ENCODE measurements at places on chromosomes 5 and 9. TPM values are rescaled to one million over a fixed set of nuclear protein-coding genes. Genes with fewer than 3 reads are reported as not detected.

- no peak for DNase-seq
- no peaks in the 10 kb centered on the region for H3K36me3 ChIP-seq
- no peak overlapping the region for H3K4me3 ChIP-seq
Observed at GRCh38 chr5:4093236-4093635, 497.6 kb downstream of the IRX1 start.

DNA sequence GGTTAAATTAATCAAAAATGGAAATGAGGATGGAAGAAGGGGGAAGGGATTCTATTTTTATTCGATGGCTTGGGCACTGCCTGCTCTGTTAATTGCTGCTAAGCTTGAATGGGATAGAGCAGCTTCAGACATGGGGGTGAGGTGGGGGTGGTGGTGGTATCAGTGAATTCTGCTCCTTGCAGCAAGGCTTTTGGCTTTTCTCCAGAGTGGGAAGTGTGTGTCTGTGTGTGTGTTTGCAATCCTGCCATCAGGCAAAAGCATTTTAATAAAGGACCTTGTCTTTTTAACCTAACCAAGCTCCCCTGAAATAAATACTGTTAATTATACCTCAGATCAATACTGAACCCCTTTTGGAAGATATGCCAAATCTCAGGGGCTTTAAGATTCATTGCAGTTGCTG, 110.9 kb upstream of the GPR151 start:
- peaks cover 22% of the 10 kb centered on the region for H3K27me3 ChIP-seq
- DNase-seq = no peak
- no peaks in the 10 kb centered on the region for H3K4me1 ChIP-seq
- H3K27ac ChIP-seq = no peak overlapping the region

GRCh38 chr5:100299261-100299660, 235.9 kb upstream of the FAM174A start:
- no peak for DNase-seq
- no peak overlapping the region for H3K27ac ChIP-seq
- peaks cover 2% of the 10 kb centered on the region for H3K36me3 ChIP-seq
- H3K4me1 ChIP-seq = no peaks in the 10 kb centered on the region

GRCh38 chr5:80904533-80905187, 55.5 kb upstream of the RASGRF2 start:
- no peak for DNase-seq
- peaks cover 2% of the 10 kb centered on the region for H3K36me3 ChIP-seq
- H3K27me3 ChIP-seq = no peaks in the 10 kb centered on the region

GRCh38 chr5:73312872-73313510, 135.6 kb downstream of the FOXD1 start:
- H3K27ac ChIP-seq = peak overlapping the region; percentile 97
- H3K4me3 ChIP-seq = no peak overlapping the region
- H3K4me1 ChIP-seq = peaks cover 53% of the 10 kb centered on the region
- no peaks in the 10 kb centered on the region for H3K27me3 ChIP-seq
- no peaks in the 10 kb centered on the region for H3K36me3 ChIP-seq

GRCh38 chr9:130230631-130231030, 34.9 kb upstream of the HMCN2 start:
- H3K27me3 ChIP-seq = no peaks in the 10 kb centered on the region
- no peak for DNase-seq
- H3K36me3 ChIP-seq = peaks cover 24% of the 10 kb centered on the region
- no peak overlapping the region for H3K27ac ChIP-seq
- H3K4me1 ChIP-seq = peaks cover under 1% of the 10 kb centered on the region
- no peak overlapping the region for H3K4me3 ChIP-seq

GRCh38 chr5:6309949-6310348, 68.4 kb downstream of the MED10 start:
- no peak for DNase-seq
- peaks cover 6% of the 10 kb centered on the region for H3K27me3 ChIP-seq
- H3K36me3 ChIP-seq = no peaks in the 10 kb centered on the region
- H3K4me1 ChIP-seq = no peaks in the 10 kb centered on the region
- no peak overlapping the region for H3K4me3 ChIP-seq
- H3K27ac ChIP-seq = no peak overlapping the region

DNA sequence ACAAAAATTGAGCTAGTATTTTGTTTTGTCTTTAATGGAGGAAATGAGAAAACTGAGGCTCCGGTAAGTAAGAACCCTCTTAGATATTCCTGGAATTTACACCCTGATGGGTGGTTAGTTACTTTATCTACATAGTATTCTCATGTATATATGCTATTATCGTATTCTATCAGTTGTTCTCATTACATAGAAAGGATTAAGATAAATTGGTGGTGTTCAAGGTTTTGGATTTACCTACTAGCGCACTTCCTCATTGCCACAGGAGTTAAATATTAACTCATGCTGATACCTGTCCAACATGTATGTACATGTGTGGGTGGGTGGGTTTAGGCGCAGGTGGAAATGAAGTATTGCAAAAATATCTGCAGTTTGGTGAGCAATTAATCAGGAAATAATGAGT, 61.1 kb upstream of the IFNE start:
- peak overlapping the region; percentile 5 for H3K27ac ChIP-seq
- H3K36me3 ChIP-seq = peaks cover 2% of the 10 kb centered on the region
- H3K4me3 ChIP-seq = no peak overlapping the region
- H3K4me1 ChIP-seq = peaks cover 11% of the 10 kb centered on the region
- no peak for DNase-seq

GRCh38 chr9:36999728-37000333, 34.2 kb downstream of the PAX5 start:
- no peak overlapping the region for H3K27ac ChIP-seq
- peaks cover 32% of the 10 kb centered on the region for H3K27me3 ChIP-seq
- no peaks in the 10 kb centered on the region for H3K36me3 ChIP-seq
- H3K4me1 ChIP-seq = peaks cover 15% of the 10 kb centered on the region
- H3K4me3 ChIP-seq = no peak overlapping the region

DNA sequence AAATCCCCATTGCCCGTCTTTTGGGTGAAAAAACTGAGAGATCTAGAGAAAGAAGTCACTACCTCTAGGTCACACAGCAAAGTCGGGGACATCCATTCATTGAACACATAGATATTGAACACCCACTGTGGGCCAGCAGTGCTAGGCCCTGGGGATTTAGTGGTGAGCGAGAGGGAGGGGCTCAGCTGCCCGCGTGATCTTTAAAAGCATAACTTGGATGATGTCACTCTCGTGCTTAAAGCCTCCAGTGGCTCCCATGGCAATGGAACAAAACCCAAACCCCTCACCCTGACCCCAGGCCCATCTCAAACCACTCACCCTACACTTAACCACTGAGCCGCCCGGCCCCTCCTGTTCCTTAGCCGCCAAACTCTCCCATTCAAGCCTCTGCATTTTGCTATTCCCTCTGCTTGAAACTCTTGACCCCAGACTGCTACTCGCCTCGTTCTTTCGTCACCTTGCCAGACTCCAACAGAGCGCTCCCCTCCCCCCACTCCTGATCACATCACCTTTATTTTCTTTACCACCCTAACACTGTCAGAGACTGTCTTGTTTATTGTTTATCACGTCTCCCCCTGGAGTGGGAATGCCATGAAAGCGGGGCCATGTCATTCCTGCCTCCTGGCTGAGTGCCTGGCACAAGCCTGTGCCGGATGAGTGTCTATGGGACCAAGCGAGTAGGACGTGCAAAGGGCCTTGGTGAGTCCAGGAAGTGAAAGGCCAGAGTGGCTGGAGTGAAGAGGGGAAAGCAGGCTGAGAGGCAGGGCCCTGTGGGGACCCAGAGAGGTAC, 710 bp upstream of the PIP5KL1 start:
- H3K4me1 ChIP-seq = peaks cover 39% of the 10 kb centered on the region
- H3K4me3 ChIP-seq = peak overlapping the region; percentile 69
- H3K27me3 ChIP-seq = no peaks in the 10 kb centered on the region
- peaks cover 2% of the 10 kb centered on the region for H3K36me3 ChIP-seq

DNA sequence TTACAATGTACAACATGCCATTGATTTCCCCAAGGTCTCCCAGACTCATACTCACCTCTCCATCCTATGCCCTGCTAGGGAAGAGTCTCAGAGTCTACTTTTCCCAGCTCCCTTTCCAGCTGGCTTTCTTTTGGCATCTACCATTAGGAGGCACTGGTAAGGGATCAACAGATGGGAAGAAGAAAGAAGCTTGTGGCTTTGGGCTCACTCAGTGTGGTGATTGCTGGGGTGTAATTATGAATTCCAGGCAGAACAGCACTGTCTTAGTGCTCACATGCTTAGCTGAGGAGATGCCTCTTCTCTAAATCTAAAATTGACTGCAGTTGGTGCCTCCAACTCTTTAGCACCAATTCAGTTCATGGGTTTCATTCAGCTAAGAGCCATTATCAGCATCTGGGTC, 330.0 kb downstream of the PSAT1 start:
- DNase-seq = no peak
- H3K27me3 ChIP-seq = no peaks in the 10 kb centered on the region
- H3K27ac ChIP-seq = no peak overlapping the region
- H3K4me3 ChIP-seq = no peak overlapping the region
- H3K36me3 ChIP-seq = no peaks in the 10 kb centered on the region
- H3K4me1 ChIP-seq = peaks cover 2% of the 10 kb centered on the region

GRCh38 chr9:135136481-135136880, 49.0 kb downstream of the OLFM1 start:
- H3K4me1 ChIP-seq = no peaks in the 10 kb centered on the region
- peaks cover 7% of the 10 kb centered on the region for H3K27me3 ChIP-seq
- H3K4me3 ChIP-seq = no peak overlapping the region
- DNase-seq = no peak
- H3K27ac ChIP-seq = no peak overlapping the region
- H3K36me3 ChIP-seq = no peaks in the 10 kb centered on the region

- H3K4me1 ChIP-seq = no peaks in the 10 kb centered on the region
- H3K36me3 ChIP-seq = no peaks in the 10 kb centered on the region
- no peak overlapping the region for H3K4me3 ChIP-seq
Observed at GRCh38 chr5:134189031-134189430, 12.3 kb upstream of the SKP1 start.

DNA sequence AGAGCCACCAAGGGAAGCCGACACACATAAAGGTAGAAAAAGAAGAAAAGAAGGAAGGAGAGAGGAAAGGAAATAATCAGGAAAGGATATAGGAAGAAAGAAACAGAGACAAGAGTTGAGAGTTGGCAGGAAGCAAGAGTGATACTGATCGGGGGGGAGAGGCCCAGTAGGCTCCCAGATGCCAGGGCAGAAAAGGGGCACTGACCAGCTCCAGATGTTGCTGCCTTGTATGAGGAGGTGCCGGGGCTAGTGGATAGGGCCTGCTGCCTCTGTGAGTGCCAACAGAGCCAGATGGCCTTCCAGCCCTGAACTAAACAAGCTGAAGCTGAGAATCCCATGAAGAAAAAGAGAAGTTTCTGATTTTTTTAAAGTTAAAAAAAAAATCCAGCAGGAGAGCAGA, 82.0 kb upstream of the TRIM32 start:
- peaks cover 3% of the 10 kb centered on the region for H3K36me3 ChIP-seq
- H3K4me1 ChIP-seq = no peaks in the 10 kb centered on the region
- H3K4me3 ChIP-seq = no peak overlapping the region
- no peak overlapping the region for H3K27ac ChIP-seq
- no peaks in the 10 kb centered on the region for H3K27me3 ChIP-seq

GRCh38 chr5:113902917-113903660, 389.6 kb downstream of the YTHDC2 start:
- H3K36me3 ChIP-seq = no peaks in the 10 kb centered on the region
- H3K4me1 ChIP-seq = no peaks in the 10 kb centered on the region
- no peak overlapping the region for H3K27ac ChIP-seq
- no peak overlapping the region for H3K4me3 ChIP-seq

- H3K27me3 ChIP-seq = no peaks in the 10 kb centered on the region
- DNase-seq = no peak
- H3K4me3 ChIP-seq = no peak overlapping the region
- H3K36me3 ChIP-seq = no peaks in the 10 kb centered on the region
Observed at GRCh38 chr9:79120941-79121340, 450.8 kb upstream of the TLE4 start.

DNA sequence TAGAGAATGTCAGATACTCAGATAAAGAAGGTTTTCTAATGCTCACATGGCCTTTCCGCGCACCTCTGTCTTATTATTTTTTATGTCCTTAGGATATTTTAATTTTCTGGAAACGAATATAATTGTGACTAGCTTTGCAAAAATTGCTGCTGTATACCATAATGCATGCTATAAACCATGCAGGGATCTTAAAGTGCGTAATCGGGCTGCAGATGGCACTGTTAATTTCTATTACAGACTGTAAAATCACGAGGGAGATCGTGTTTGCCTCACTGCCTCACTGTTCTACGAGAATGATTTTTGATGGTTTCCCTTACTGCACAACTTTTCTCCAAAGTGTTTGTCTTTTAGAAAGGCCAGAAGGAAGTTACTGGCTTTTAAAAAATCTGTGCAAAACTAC, 356.1 kb downstream of the TUSC1 start:
- H3K36me3 ChIP-seq = no peaks in the 10 kb centered on the region
- DNase-seq = no peak
- no peak overlapping the region for H3K4me3 ChIP-seq
- no peaks in the 10 kb centered on the region for H3K27me3 ChIP-seq
- no peaks in the 10 kb centered on the region for H3K4me1 ChIP-seq
- H3K27ac ChIP-seq = no peak overlapping the region

DNA sequence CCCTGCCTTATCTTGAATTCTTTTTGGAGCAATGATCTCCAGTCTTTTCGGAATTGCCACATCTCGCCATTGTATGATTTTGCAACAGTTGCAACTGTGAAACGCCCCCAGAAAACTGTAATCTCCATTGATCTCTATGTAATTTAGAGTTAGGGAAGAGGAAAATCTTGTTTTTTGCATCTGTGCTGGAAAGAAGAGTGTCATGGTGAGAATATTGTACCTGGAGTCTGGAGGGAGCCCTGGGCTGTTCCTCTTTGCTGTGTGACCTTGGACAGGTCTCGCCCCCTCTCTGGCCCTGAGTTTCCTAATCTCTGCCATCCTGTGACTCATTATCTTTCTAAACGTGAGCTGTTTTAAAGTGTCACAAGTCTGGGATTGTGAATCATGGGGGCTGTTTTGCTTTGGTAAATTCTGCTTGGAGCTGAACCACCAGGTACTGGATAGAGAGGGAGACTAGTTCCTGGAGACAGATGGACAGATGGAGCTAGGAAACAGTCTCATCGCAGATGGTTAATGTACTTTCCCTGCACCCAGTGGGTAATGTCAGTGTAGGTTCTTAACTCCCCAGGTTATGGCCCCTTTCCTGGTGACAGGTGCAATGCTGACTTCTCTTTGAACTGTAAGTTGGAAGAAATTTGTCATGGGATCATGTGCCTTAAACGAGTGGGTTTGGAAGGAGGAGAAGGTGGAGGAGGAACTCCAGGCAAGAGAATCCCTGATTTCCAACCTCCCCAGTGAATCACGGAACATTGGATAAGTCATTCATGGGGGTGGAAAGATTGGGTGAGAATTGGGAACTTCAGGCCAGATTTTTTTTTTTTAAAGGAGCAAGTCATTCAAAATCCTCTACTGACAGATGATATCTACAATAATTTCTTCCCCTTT, 19.6 kb downstream of the PPARGC1B start:
- H3K4me1 ChIP-seq = no peaks in the 10 kb centered on the region
- no peak for DNase-seq
- H3K36me3 ChIP-seq = no peaks in the 10 kb centered on the region
- no peak overlapping the region for H3K27ac ChIP-seq
- no peaks in the 10 kb centered on the region for H3K27me3 ChIP-seq
- no peak overlapping the region for H3K4me3 ChIP-seq

GRCh38 chr5:3356016-3356415, 239.6 kb upstream of the IRX1 start:
- no peak overlapping the region for H3K4me3 ChIP-seq
- DNase-seq = no peak
- H3K36me3 ChIP-seq = no peaks in the 10 kb centered on the region

- no peak for DNase-seq
- H3K27ac ChIP-seq = no peak overlapping the region
- peaks cover 24% of the 10 kb centered on the region for H3K4me1 ChIP-seq
- no peak overlapping the region for H3K4me3 ChIP-seq
- H3K36me3 ChIP-seq = peaks cover 3% of the 10 kb centered on the region
- H3K27me3 ChIP-seq = no peaks in the 10 kb centered on the region
Observed at GRCh38 chr5:72301557-72301956, 18.5 kb downstream of the MRPS27 start.

NMUR2 gene
- total RNA-seq = not detected

PCDHB4 gene
- total RNA-seq = 5.4 TPM

C9orf153 gene
- not detected for total RNA-seq

SEC24A gene
- total RNA-seq = 48.2 TPM

ADCY2 gene
- total RNA-seq = 0.36 TPM

ANGPTL2 gene
- 39.0 TPM for total RNA-seq

SOX30 gene
- total RNA-seq = not detected

FCN1 gene
- total RNA-seq = not detected

All from chondrocyte (in vitro differentiated cells).